Small intestine (tissue), 16 donors: ENCODE measurements at places on chromosomes 1 and 21. TPM values are rescaled to one million over a fixed set of nuclear protein-coding genes. Genes with fewer than 3 reads are reported as not detected.

The TMPRSS15 gene
- polyA plus RNA-seq: 27.0 TPM

- H3K27me3 ChIP-seq: no peaks in the 10 kb centered on the region
- H3K4me3 ChIP-seq: no peak overlapping the region
- no peak for DNase-seq
- H3K4me1 ChIP-seq: no peaks in the 10 kb centered on the region
- no peaks in the 10 kb centered on the region for H3K36me3 ChIP-seq
These were observed 201.8 kb upstream of the BRINP3 start for GRCh38 chr1:190679454-190679853.

DNA sequence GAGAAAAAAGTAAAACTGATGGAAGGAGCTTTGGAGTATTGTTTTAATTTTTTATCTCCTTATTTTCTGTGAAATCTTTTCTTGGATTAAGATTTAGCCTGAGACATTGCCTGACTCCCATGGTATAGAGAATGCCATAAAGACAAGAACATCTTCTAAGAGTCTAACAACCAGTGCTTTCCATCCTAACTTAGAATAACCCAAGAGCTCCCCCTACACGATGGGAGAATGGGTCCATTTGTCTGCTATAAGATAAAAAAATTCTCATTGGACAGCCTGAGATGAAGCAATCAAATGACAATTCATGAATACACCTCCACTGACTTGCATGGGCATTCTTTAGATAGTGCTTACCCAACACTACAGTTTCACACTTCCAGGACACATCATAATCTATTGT lies 478.1 kb downstream of the TTLL7 start:
- no peaks in the 10 kb centered on the region for H3K4me1 ChIP-seq
- H3K27ac ChIP-seq: no peak overlapping the region

GRCh38 chr1:231279081-231279480 lies 38.1 kb downstream of the GNPAT start:
- no peak overlapping the region for H3K27ac ChIP-seq
- H3K4me3 ChIP-seq: no peak overlapping the region
- no peaks in the 10 kb centered on the region for H3K27me3 ChIP-seq
- peaks cover 19% of the 10 kb centered on the region for H3K36me3 ChIP-seq
- H3K4me1 ChIP-seq: no peaks in the 10 kb centered on the region

GRCh38 chr1:170247751-170248521 lies 102.2 kb downstream of the NTMT2 start:
- no peaks in the 10 kb centered on the region for H3K27me3 ChIP-seq
- no peak for DNase-seq
- H3K4me3 ChIP-seq: no peak overlapping the region
- H3K36me3 ChIP-seq: no peaks in the 10 kb centered on the region
- H3K27ac ChIP-seq: no peak overlapping the region
- H3K4me1 ChIP-seq: no peaks in the 10 kb centered on the region
